ENCODE measurements at places on chromosomes 16 and 17. TPM values are rescaled to one million over a fixed set of nuclear protein-coding genes. Genes with fewer than 3 reads are reported as not detected.
A peak's percentile ranks its signal among the peaks of the same experiment; 100 is the strongest.

GRCh38 chr16:78570399-78571141, 471.1 kb downstream of the WWOX start:
- DNase-seq, result no peak

GRCh38 chr16:30585022-30585399, 486 bp downstream of the ZNF785 start:
- no peak for DNase-seq

Gene RPRML
- total RNA-seq, result not detected

DNA sequence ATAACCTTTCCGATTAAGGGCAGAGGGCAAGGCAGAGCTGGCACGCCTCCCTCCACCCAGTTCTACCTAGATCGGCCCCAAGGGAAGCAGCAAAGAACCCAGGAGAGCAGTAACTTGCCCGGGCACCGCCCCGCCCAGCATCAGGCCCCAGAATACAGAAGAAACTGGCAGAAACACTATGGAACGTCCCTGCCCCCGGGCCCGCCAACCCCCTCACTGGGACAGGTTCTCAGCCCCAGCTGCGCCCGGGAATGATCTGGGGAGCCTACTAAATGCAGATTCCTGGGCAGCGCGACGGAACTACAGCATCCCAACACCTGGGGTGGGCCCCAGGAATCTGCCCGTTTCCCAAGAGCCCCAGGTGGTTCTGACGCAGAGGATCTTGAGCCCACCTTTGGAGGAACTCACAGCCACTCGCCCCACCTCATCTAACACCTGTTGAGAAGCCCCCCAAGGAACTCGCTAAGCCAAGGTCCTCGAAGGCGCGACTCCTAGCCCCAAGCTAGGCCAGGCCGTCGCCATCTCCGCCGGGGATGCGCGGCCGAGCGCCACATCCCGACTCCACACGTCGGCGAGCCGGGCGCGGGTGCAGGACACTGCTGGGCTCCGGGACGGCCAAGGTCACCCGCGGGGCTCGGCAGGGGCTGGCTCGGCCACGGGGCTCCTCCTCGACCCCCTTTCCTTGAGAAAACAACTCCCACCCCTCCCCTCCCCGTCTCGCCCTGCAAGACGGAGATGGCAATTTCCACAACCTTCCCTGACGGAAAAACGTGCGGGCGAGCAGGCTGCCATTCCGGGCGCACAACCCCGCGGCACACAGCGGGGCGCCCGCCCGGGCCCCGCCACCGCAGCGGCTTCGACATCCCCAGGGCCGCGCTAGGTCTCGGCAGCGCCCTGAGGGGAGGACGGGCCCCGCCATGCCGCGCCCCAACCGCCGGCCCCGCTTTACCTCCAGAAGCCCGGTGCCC, 913 bp downstream of the CDIP1 start:
- DNase-seq, result no peak

GRCh38 chr17:56292578-56292977, 139.3 kb downstream of the ANKFN1 start:
- DNase-seq, result no peak

Gene KCNH6
- total RNA-seq, result not detected

DNA sequence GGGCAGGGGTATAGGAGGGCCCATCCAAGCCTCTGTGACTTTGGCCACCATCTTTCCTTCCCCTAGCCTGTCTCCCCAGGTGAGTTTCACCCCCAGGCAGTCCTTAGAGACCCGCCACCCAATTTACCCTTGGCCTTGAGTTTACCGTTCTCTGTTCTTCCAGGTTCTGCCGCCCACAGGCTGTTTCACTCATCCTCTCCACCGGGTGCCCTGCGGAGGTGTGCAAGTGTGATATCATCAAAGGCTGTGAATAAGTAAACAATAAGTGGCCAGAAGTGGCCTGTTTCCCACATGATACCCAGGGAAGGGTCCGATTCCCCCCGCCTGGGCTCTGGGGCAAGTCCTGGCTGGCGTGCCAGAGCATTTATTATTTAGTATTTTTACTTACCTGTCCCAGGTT, 15.1 kb upstream of the TLCD3B start:
- no peak for DNase-seq

GRCh38 chr17:41772218-41772585, 14.3 kb downstream of the JUP start:
- peak; percentile 92 for DNase-seq
